ENCODE measurements at places on chromosomes 12 and 14. TPM values are rescaled to one million over a fixed set of nuclear protein-coding genes. Genes with fewer than 3 reads are reported as not detected.

GRCh38 chr14:98341211-98341610 is 930.8 kb downstream of the BCL11B start:
- no peak for DNase-seq

DNA sequence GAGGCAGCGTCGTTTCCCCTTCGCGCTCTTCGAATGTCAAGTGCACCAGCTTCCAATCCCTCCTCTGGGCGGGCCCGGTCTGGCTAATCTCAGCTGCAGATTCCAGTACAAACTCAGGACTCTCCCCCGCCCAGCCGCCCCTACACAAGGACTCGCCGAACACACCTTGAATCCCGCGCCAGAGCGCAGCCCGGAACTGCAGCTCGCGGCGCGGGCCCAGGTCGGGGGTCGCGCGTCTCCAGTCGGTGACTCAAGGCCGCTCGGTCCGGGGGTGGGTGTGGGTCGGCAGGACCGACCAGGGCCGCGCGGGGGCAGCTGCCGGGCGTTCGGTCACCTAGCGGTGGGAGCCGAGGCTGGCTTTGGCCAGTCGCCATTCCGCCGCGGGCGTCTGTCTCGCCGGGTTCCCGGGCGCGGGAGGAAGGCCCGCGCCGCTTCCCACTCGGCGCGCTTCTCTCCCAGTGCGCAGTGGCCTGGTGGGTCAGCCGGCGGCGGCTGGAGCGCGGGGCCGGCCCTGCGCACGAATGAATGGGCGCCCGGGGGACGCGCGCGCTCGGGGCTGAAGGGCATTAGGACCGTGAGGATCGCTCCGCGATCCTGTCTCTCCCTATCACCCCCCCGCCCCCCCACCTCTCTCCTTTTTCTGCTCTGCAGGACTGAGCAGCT is at the start of gene GALNT16:
GALNT16 (plus strand) TSS at position 632 of the 663 bp plus-strand sequence. CDS start 133 bp downstream, outside the sequence.
- DNase-seq, result peak; percentile 14

SSTR1 gene
- total RNA-seq, result not detected

DLK1 gene
- 1.3 TPM for total RNA-seq

Data from astrocyte (in vitro differentiated cells and primary cell).